Epithelial cell of umbilical artery (primary cell): ENCODE measurements at places on chromosomes 1 and 21. TPM values are rescaled to one million over a fixed set of nuclear protein-coding genes. Genes with fewer than 3 reads are reported as not detected.

The KCNJ9 gene
- not detected in 2 replicates for total RNA-seq

The GPR52 gene
- 0.32 and 0.61 TPM in 2 replicates for total RNA-seq

The FASLG gene
- not detected in 2 replicates for total RNA-seq

The CAMSAP2 gene
- total RNA-seq = 20.1 and 28.6 TPM in 2 replicates

The HMGCS2 gene
- not detected in 2 replicates for total RNA-seq

The S100B gene
- total RNA-seq = not detected in 2 replicates

The IFNLR1 gene
- not detected in 2 replicates for total RNA-seq

The ZNF695 gene
- 1.6 and 4.0 TPM in 2 replicates for total RNA-seq

The MAN1C1 gene
- total RNA-seq = under 0.01 and 0.15 TPM in 2 replicates

The LCE1E gene
- not detected in 2 replicates for total RNA-seq

The OR6N1 gene
- not detected in 2 replicates for total RNA-seq

The NGF gene
- total RNA-seq = not detected in 2 replicates
